ENCODE measurements at places on chromosomes 1 and 21.

- no peak for DNase-seq
Measured at GRCh38 chr21:26756491-26757159, 88.6 kb downstream of the ADAMTS1 start.

DNA sequence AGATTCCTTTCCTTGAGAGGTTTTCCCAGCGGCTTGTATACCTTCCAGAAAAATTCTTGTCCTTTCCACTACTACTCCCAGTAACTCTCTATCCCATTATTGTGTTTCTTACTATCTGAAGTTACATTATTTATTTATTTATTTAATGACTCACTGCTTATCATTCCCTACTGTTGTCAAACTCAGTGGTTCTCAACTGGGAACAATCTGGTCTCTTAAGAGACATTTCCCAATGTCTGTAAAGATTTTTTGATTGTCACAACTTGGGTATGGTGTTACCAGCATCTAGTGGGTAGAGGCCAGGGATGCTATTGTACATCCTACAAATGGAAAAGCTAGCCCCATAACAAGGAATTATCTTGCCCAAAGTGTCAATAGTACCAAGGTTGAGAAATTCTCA, 771.5 kb upstream of the ADGRL2 start:
- DNase-seq, result no peak

DNA sequence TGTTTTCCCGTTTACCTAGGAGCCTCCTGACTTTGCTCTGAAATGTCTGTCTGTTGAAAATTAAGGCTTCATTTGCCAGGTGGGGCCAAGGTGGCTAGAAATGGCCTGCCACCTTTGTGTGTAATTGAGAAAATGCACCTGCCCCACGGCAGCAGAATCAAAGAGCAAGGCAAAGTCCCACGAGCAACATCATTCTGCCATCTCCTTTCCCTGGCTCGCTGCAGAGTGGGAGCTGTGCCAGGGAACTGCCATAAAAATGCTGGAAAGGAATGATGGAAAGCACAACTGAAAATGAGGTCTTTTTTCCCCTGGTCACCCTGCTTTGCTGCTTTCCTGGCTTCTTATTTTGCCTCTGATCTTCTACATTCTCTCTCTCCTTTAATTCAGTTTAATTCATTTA, 5.5 kb upstream of the OLFML2B start:
- no peak for DNase-seq

DNA sequence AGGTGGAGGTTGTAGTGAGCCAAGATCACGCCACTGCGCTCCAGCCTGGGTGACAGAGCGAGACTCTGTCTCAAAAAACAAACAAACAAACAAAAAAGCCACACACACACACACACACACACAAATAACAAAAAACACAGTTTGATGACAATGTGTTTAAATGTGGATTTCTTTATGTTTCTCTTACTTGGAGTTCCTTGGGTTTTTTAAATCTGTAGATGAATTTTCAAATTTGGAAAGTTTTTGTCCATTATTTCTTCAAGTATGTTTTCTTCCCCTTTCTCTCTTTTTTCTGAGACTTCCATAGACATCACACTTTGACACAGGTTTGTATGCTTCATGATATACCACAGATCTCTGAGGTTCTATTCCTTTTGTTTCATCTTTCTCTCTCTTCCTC, 12.1 kb upstream of the PPIE start:
- DNase-seq, result no peak

GRCh38 chr1:21673277-21673780, 4.2 kb upstream of the RAP1GAP start:
- peak; percentile 43 for DNase-seq

DNA sequence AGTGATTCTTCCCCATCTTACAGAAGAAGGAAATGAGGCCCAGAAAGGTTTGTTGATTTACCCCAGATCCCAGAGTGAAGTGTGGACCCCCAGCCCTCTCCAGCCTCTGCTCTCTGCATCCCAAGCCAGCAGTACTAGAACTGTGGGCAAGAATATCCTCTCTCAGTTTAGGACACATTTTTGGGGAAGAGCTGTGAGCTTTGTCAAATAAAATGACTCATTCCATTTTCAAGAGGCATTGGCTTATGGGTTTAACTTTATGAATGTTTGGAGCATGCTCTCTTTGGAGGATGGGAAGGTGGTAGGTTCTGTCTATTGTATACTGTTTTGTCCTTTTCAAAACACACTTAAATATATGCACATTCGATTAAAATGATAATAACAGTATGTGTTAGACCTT, 70.6 kb upstream of the CNTN2 start:
- DNase-seq, result no peak

GRCh38 chr1:182569939-182570610, 19.0 kb downstream of the RNASEL start:
- no peak for DNase-seq

DNA sequence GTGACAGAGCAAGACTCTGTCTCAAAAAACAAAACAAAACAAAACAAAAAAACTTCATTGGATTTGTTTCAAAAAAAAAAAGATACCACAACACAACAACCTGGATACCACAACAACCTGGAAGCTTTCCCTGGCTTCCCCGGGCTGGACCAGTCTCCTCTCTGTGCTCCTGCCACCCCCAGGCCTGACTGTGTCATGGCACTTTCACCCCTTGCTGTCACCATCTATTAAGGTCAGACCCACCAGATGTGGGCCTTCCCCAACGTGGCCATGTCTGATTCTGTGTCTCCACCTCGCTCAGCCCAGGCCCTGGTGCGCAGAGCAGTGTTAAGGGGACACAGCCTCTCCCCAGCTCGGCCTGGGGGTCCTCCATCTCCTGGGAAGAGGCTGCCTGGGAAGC, 28.3 kb upstream of the ACOT11 start:
- no peak for DNase-seq

GRCh38 chr1:46523496-46524353, 27.7 kb downstream of the KNCN start:
- DNase-seq, result peak; percentile 72

- no peak for DNase-seq
Measured at GRCh38 chr1:53078333-53079101, 16.5 kb downstream of the PODN start.

- peak; percentile 90 for DNase-seq
Measured at GRCh38 chr1:40840526-40841323, 21.4 kb downstream of the CITED4 start.

DNA sequence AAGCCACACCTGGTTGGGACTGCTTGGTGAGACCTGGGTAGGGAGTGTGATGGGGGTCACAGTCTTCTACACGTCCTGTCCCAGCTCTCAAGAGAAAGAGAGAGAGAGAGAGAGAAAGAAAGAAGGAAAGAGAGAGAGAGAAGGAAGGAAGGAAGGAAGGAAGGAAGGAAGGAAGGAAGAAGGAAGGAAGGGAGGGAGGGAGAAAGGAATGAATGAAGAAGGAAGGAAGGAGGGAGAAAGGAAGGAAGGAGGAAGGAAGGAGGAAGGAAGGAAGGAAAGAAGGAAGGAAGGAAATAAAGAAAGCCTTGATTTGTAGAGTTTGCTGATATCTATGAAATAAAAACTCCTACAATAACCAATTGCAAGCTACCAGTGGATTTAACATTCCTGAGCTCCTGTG, 28.5 kb upstream of the SOX13 start:
- DNase-seq, result no peak

DNA sequence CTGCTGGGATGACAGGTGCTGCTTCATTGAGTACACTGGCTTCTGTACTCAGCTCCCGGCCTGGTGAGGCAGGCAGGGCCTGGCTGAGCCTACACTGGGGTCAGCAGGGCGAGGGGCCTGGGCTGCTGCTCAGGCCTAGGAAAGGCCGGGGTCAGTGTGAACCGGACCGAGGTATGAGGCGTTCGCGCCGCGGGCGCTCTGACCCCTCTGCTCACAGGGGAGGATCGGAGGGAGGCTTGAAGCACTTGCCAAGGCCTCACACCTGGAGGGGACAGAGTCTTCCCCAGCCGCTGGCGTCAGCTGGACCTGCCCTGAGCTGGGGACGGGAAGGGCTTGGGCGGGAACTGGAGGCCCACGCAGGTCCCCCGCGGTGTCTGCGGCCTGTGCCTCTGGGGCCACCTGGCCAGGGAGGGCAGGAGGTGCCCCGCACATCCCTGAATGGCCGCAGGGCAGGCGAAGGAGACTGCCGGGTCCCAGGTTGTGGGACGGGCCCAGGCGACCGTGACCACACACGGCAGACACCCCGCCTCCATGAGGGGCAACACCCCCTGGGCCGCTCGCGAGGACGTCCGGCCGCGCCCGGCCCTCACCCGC, 466 bp downstream of the PEX10 start:
- no peak for DNase-seq

DNA sequence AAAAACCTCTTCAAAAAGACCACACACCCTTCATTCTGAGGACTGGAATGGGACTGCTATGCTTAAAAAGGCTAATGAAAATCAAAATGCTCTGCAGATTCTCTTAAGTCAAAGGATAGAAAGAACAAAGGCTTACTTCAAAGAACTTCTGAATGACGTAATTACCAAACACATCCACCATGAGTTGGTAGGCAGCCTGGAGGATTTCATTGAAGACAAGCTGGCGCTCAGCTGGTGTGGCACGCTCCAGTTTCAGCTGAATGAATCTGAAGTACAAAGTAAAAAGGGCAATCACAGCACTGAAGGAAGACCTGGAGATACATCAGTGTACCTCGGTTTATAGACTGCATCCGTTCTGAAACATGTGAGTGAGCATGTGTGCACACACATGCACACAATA, 43.5 kb upstream of the SDC3 start:
- no peak for DNase-seq

- DNase-seq, result no peak
Measured at GRCh38 chr1:56469640-56470371, 109.6 kb downstream of the PLPP3 start.

- DNase-seq, result no peak
Measured at GRCh38 chr1:153356392-153357075, 1.1 kb upstream of the S100A9 start.

GRCh38 chr1:91683598-91683951, 182.9 kb downstream of the CDC7 start:
- no peak for DNase-seq

DNA sequence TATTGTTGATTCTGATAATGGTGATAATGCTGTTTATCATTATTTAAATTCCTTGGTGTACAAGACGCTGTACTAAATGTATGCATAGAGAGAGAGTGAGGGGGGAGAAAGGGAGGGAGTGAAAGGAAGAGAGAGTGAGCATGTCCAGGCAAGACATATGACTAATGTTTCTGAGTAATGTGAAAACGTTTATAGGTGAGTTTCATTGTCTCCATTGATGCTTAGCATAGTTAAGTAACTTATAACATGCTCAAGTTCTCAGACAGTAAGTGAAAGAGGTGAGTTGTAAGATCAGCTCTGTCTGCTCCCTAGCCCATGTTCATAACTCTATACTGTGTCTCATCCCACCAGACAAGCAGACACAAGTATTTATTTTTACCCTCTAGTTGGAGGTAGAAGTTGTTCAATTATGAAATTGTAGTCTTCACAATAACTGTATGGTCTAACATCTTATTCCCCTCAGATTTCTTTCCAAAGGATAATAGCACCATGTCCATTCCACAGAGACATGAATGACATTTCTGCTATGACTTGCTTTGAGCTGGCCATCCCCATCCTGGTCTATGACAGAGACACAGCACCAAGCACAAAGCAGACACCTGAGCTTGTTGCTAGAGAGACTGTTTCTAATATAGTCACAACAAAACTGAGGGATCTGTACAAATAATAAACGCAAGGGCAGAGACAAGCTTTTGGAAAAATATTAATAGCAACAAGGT, 285.1 kb downstream of the CACNA1E start:
- DNase-seq, result no peak

GRCh38 chr1:17973694-17974093, 133.9 kb upstream of the IGSF21 start:
- no peak for DNase-seq

GRCh38 chr21:38671773-38672172, 134.0 kb upstream of the ETS2 start:
- no peak for DNase-seq

DNA sequence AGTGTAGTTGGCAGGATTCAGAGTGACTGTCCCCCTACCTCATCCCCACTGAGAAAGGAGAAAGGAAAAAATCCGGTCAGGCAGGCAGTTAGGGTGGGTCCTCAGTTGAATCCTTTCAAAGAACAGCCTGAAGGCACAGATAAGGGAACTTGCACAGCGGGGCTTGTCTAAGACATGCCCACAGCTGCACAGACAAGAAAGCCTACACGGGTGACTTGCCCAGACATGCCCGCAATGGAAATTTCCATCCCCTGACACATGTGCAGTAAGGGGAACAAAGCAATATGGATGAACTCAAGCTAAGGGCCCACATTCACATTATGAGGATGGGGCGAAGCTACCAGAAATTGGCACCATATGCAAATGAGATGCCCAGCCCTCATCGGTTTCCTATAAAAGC, 82.5 kb downstream of the DESI2 start:
- peak; percentile 82 for DNase-seq

GRCh38 chr1:206935491-206936067, 10.7 kb downstream of the PIGR start:
- DNase-seq, result peak; percentile 69

GRCh38 chr1:225972344-225973152, 26.6 kb downstream of the SDE2 start:
- DNase-seq, result no peak

DNA sequence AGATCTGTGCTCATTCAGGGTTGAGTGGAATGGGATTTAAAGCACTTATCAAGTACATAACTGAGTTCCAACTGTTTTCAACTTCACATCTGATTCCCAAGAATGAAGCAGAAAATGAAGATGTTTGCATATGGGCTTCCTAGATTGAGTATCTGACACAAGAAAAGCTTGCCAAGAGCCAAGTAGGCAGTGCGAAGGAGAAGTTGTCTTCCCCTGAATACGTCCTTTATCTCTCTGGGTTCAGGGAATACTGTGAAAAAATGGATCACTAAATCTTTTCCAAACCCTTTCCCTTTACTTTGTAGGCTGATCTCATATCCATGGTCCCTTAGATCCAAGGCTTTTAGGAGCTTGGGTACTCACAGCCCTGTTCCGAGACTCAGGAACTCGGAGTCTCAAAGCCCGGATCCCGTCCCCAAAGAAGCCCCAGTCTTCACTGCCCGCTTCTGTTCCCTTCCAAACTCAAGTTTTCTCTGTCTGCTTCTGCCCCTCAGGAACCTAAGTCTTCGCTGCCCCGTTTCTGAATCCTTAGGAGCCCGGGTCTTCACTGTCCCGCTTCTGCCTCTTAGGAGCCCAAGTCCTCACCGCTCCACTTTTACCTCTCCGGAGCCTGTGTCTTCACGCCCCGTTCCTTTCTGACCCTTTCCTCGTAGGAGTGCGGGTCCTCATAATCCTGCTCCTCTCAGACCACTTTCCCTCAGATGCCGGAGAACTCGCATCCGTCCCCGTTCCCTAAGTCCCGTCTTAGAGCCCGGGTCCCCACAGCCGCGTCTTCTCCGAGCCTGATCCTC, 616 bp downstream of the TAF12 start:
- no peak for DNase-seq

GRCh38 chr1:63049135-63049534, 265.2 kb downstream of the ATG4C start:
- no peak for DNase-seq

- DNase-seq, result no peak
Measured at GRCh38 chr1:214199585-214199984, 81.4 kb upstream of the SMYD2 start.

GRCh38 chr1:78716186-78716585, 66.6 kb downstream of the IFI44 start:
- no peak for DNase-seq

GRCh38 chr1:17117451-17118265, 1.6 kb downstream of the PADI2 start:
- no peak for DNase-seq
